ENCODE measurements at places on chromosomes 3 and 15. TPM values are rescaled to one million over a fixed set of nuclear protein-coding genes. Genes with fewer than 3 reads are reported as not detected.
A peak's percentile ranks its signal among the peaks of the same experiment; 100 is the strongest.

PTX3 gene
- total RNA-seq, result 45.8 TPM

ROPN1 gene
- not detected for total RNA-seq

DNA sequence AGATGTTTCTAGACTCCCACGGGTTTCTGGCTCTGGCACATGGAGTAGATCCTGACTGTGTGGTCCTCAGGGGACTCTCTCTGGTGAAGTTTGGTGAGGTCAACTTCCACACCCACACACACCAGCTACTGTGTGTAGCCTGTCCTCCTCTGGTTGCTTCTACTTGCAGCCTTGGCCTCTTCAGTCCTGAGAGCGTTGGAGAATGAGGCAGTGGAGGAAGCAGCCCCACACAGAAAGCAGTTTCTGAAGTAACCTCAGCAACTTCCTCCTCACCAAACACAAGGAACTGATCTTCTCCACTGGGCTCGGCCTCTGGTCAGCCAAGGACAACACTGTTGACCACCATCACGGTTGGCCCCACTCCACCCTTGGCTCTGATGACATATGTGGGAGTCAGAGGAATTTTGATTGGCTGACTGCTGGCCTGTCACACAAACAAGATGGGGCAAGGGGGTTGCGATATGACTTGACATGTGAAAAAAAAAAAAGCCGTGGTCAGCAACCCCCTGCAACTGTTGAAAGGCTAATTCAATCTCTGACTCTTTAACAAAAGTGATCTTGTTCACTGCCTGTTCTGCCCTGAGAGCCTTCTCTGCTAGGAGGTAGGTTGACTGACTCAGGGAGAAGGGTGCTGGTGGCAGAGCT is 19.6 kb downstream of the CD86 start:
- no peak for DNase-seq
- no peaks in the 10 kb centered on the region for H3K4me1 ChIP-seq
- H3K36me3 ChIP-seq, result no peaks in the 10 kb centered on the region

DNA sequence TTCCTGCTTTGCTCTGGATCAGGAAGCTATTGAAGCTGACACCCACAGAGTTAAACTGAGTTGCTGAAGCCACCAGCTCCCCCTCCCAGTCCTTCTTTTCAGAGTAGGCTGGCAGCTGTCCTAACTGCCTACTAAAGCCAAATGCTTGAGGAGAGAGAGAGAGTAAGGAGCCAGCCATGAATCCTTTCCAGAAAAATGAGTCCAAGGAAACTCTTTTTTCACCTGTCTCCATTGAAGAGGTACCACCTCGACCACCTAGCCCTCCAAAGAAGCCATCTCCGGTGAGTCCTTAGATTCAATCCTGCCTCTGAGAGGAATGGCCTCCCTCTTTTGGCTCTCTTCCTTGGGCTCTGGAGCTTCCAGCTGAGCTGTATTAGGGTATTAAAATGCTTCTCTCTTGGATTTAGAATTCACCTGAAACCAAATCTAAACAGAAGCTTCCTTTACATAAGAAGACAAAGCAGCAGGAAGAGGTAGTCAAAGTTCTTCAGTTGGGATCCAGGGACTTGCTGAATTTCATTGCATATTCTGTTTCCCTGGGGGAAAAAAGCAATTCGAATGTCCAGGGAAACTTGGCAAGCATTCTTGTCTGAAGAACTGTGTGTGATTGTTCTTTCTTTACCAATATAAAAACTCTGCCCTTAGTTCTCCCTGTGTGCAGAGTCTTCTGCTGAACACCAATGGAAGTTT is at the start of gene SLC15A2:
Gene SLC15A2, plus strand, starts transcription at position 101 of the 690 bp plus-strand sequence. Its CDS starts 76 bp downstream, at position 177.
- H3K4me1 ChIP-seq, result peaks cover 7% of the 10 kb centered on the region
- H3K27ac ChIP-seq, result no peak within 1 kb of the TSS
- DNase-seq, result no peak
- no peaks in the 10 kb centered on the region for H3K36me3 ChIP-seq

- no peaks in the 10 kb centered on the region for H3K27me3 ChIP-seq
- H3K4me1 ChIP-seq, result no peaks in the 10 kb centered on the region
- DNase-seq, result peak; percentile 59
- no peak overlapping the region for H3K4me3 ChIP-seq
- no peaks in the 10 kb centered on the region for H3K36me3 ChIP-seq
- H3K27ac ChIP-seq, result no peak overlapping the region
Observed at GRCh38 chr15:92097474-92098178, 244.1 kb downstream of the SLCO3A1 start.
